ENCODE measurements at places on chromosomes 2 and 18. TPM values are rescaled to one million over a fixed set of nuclear protein-coding genes. Genes with fewer than 3 reads are reported as not detected.
A peak's percentile ranks its signal among the peaks of the same experiment; 100 is the strongest.

Gene LYG1
- total RNA-seq = 1.2 TPM

Gene DIPK1C
- not detected for total RNA-seq

GRCh38 chr2:123961576-123961975 lies 63.5 kb upstream of the CNTNAP5 start:
- DNase-seq = no peak

DNA sequence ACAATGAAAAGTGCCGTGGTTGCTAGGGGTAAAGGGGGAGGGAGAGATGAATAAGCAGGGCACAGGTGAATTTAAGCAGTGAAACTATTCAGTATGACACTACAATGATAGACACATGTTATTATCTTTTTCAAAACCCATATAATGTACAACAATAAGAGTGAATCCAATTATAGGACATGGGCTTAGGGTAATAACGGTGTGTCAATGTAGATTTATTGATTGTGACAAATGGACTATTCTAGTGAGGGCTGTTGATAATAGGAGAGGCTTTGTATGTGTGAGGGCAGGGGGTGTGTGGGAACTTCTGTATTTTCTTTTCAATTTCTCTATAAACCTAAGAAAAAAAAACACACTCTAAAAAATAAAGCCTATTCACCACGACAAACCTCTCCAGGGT lies 223.8 kb downstream of the RIT2 start:
- DNase-seq = no peak

DNA sequence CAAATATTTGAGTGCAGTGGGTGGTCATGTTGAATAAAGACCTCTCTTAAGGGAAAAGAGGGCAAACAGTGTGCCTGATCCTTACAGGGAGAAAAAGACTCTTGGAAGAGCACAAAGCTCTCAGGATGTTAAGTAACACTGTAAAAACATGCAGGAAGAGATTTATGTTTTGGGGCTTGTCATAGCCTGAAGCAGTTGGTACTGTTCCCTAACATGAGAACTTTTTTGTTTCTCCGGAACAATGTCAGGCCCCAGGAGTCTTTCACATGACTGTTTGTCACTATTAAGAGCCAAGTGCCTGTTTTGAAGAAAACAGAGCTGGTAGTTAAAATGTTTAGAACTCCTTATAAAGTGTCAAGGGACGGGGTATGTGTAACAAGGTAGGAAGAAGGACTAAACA lies 83.7 kb upstream of the B3GNT2 start:
- DNase-seq = peak; percentile 49

DNA sequence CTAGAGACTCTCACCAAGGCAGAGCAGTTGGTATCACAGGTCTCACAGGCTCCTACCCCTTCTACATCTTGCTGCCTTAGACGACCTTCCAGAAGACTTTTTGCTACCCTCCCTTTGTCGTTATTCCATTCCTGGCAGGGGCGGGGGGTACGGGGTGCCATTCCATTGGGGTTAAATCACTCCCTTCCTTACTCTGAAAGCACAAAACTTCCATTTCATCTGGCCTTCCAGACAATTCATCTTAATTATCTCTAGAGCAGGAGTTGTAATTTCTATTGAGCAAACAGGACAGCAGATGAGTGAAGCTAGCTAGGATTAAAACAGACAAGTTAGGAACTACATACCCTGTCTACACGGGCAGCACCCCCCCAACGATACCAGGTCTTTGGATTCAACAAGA lies 276.2 kb upstream of the TANK start:
- no peak for DNase-seq

DNA sequence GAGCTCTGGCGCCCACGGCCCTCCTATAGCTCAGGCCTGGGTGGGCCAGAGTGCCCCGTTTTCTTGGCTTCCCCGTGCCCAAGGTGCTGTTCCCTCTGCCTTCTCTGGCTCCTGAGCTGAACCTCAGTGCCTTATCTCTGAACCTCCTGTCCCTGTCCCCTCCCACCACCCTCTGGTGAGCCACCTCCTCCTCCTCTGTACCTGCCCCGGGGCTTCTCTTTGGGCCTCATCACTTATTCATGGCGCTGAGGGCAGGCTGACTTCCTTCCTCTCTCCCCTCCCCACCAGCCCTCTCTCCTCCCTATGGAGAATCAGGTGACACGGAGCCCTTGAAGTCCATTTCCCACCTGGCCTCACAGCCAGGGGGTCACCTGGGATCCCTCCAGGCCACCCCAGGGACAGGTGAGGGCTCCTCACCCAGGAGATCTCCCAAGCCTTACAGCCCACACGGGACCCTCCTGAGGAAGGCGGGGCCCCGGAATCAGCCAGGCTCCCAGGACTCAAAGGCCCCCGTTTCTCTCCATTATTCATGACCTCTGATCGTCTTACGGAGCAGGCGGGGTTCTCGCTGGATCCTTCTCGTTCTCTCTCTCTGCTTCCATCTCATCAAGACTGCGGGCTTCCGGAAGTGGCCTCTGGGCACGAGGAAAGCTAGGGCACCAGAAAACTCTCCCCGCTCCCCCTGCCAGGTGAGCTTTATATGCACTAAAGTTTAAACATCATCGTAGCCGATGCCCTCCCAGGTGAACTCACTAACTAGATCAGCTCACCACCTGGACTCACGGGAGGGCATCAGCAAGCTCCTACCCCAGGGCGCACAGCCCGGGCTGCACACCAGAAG lies at the start of gene LOXHD1:
Gene LOXHD1 (minus strand): TSS at position 106 of the 841 bp plus-strand sequence. CDS start 187 bp downstream, outside the sequence.
- DNase-seq = no peak

DNA sequence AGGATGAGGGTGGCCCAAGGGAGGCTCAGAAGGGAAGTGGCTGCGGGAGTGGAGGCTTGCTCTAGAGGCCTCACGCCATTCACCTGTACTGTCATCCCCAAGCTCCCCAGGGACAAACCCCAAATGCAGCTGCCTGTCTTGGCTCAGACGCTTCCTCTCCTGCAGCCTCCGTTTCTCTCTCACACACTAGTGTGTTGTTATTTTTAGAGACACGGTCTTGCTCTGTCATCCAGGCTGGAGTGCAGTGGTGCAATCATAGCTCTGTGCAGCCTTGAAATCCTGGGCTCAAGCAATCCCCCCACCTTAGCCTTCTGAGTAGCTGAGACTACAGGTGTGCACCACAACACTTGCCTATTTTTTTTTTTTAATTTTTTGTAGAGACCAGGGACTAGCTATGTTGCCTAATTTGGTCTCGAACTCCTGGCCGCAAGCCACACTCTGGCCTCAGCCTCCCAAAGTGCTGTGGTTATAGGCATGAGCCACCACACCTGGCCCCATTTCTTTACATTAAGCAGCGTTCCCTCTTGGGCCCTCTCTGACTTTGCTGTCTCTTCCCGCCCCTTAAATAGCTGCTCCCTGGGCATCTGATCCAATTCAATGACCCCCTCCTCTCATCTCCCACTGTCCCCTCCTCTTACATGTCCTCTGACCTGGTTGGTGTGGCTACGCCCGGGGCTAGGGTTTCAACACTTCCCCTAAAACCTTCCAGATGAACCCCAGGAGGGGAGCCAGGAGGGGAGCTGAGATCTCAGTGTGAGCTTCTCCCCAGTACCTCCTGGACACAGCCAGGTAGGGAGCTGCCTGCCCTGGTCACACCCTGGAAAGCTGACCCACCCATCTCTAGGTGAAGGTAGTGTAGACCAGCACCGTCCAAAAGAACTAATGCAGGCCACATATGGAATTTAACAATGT lies 24.0 kb upstream of the LOXHD1 start:
- no peak for DNase-seq
